ENCODE measurements at places on chromosomes 16 and 17.

DNA sequence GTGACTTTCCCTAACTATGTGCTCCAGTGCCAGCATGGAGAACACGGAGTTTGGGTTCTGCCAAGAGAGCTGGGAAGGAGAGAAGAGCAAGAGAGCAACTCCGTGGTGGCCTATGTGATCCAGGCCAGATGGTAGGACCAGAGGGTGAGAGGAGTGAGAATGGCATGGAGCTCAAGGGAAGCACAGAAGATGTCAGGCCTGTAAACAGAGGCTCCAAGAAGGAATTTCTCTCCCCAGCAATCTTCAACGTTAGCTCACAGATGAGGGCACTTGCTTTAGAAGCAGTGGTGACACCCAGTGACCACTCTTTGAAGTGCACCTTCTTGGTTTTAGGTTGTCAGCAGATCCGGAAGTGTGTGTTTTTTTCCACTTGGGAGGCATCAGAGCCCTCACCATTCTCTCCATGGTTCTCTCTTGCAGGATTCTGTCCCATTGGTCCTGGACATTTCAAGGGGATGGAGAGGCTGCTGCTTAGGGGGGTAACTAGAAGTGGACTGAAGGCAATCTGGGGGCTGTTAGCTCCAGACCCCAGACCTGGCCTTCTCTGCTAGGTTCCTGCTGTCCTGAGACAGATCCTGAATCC, 18.1 kb upstream of the TMEM98 start:
- no peak for DNase-seq

DNA sequence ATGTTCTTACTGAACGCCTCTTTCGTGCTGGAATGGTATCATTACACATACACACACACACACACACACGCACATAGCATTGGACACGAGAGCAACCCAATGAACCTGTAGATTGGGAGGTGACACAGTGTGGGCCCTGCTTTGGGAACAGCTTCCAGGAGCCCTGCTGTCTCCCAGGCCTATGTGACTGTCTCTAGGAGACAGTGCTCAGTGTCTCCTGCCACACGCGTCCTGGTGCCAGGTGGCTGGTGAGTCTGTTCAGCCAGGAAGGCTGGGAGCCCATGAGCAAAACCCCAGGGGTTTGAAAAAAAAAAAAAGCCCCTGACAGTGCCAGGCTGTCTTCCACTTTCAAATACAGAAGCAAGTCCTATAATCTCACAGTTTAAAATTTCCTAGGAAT, 2.4 kb upstream of the SPOP start:
- DNase-seq: no peak

GRCh38 chr17:13268791-13269595, 251.2 kb upstream of the ELAC2 start:
- no peak for DNase-seq

DNA sequence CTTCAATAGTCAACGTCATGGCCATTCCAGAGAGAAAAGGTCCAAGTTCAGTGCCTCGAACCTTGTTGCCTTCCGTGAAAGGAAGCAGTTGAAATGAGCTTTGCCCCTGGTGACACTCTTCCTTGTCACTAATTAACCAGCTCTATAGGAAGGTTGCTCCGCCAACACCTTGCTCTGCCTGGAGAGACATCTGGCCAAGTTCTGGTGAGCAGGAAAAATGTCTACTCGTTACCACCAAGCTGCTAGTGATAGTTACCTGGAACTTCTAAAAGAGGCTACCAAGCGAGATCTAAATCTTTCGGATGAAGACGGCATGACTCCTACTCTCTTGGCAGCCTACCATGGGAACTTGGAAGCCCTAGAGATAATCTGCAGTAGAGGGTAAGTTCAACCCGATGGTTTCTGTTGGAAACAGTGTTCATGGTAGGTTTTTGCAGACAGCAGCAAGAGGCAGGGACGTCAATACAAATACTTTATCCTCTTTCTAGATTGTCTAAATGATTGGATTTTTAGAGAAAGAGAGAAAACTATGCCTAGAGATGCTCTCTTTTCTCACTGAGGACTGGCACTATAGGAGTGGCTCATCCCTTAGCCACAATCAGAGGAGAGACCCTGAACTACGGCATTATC, at the start of gene ANKS4B:
TSS of gene ANKS4B (plus strand) at position 179 of the 630 bp plus-strand sequence. CDS start at position 218, 39 bp downstream.
- DNase-seq: no peak

DNA sequence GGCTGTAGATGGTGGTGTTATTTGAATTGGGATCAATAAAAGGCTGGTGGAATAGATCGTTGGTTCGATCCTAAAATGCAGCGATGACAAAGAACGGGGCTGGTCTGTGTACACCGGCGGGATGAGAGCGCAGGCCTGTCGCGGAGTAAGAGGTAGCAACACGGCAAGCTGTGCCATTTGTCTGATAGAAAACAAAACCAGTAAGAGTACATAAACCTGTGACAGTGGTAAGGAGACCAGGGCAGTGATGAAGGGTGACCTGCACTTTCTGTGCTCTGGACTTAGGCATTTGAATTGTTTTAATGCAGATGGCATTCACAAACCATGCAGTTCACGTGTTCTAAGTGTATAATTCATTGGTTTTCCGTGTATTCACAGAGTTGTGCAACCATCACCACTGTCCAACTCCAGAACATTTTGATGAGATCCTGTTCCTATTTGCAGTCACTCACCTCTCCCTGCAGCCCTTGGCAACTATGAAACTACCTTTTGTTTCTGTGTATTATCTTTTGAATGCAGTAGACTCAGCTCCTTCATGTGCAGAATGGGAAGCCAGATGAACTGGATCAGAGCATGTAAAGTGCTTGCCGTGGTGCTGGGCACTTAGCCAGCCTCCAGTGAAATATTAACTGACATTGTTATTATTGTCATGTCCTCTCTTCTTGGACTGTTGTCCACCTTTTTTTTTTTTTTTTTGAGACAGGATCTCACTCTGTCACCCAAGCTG, 286.1 kb downstream of the SNX29 start:
- DNase-seq: no peak

- no peak for DNase-seq
Observed at GRCh38 chr17:1124896-1125787, 54.6 kb downstream of the ABR start.

DNA sequence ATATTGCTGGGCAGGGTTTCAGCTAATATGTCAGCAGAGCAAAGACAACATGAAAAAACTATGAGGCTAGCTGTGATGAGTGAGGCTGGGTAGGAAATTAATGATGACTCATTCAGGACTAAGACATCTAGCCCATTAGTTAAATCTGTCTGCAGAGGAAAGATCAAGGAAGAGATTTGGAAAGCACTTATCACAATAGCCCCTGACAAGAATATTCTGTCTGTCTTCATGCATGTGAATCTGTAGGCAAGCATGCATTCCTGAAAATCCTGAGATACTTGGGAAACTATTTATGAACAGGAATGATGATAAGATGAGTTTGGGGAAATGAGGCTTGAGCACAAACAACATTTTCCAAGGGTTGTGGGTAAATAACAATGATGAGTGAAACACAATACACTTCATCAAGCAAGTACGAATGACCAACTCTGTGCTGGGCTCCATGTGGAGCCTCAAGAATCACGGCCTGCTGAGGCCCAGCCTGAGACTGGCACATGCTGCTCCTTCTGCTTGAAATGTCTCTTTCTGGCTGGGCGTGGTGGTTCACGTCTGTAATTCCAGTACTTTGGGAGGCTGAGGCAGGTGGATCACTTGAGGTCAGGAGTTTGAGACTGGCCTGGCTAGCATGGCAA, 96.5 kb upstream of the ASIC2 start:
- DNase-seq: no peak

DNA sequence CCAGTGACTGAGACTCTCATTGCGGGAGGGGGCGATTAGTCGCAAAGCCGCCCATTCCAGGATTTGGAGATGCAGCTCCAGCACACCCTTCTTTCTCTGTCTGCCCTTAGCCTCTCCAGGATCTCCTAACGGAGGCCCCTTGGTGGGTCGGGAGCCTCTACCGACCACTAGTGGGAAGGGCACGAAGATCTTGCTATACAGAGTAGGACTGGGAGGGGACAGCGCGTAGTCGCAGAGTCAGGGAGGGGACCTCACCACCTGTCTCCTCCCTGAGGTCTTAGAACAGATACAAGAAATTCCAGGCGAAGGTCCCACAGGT, 588 bp upstream of the SMTNL2 start:
- DNase-seq: no peak

DNA sequence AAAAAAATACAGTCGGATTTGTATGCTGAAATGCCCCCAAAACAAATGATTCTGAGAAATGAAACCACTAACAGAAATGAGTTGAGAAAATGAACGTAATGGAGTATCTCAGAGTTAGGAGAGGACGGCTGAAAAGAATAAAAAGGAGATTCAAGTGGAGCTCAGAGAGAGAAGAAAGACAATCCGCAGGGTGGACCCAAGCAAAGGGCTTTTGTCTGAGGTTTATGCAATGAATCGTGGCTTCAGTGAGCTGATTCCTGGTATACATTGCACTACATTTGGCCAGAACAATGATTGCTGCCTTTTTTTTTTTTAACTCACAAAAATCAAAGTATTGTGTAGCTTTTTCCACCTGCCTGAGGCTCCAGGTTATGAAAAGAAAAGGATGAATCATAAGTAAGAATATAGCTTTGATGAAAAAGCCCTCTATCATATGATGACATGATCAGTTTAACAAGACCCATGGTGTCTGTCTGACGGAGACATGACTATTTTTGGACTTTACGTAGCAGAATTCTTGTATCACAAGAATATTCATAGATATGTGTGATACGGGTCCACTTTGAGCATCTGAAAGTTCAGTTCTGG, 4.4 kb upstream of the MED9 start:
- DNase-seq: no peak

DNA sequence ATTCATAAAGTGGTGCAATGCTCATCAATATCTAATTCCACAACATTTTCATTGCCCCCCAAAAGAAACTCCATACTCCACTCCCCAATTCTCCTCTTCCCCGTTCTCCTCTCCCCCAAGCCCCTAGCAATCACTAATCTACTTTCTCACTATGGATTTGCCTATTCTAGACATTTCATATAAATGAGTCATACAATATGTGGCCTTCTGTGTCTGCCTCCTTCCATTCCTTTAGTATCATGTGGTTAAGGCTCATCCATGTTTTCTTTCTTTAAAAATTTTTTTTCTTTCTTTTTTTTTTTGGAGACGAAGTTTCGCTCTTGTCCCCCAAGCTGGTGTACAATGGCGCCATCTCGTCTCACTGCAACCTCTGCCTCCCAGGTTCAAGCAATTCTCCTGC, 56.3 kb upstream of the HAS3 start:
- DNase-seq: no peak

- no peak for DNase-seq
Observed at GRCh38 chr17:80960037-80960796, 31.4 kb upstream of the CHMP6 start.

DNA sequence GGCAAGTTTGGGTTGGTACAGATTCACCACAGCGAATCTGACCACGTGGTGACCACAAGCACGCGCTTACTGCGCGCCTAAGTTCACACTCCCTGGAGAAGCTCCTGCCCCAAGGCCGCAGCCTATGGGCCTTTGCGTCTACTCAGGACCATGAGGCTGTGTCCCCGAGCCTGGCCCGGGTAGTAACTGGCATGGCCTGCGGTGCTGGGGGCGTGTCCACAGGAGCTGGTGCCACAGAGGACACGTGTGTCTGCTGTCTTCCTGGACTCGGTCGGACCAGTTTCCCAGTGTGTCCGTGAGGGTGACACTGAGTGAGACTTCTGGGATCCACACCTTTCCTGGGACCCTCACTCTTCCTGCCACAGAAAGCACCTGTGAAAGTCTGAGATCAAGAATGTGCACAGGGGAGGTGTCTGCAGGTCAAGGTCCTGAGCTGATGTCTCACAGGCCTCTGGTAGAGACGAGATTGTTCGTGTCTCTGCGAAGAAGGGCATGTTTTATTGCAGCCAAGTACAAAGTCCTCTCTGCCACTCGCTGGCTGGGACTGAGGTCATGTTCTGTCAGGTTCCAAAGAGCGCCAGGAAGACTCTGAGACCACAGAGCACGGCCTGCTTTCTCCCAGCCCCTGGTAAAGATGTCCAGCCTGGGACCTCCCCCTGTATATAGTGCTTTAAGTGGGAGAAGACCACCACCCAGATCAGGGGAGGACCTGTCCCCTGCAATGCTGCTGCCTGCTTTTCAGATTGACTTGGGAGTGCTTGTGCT, 25.2 kb upstream of the CAPN15 start:
- DNase-seq: no peak

GRCh38 chr16:88466949-88467348, 13.9 kb downstream of the ZFPM1 start:
- DNase-seq: no peak

GRCh38 chr16:87233928-87234327, 83.3 kb downstream of the C16orf95 start:
- no peak for DNase-seq

GRCh38 chr17:42553161-42553818, 567 bp downstream of the HSD17B1 start:
- DNase-seq: no peak

GRCh38 chr16:2902337-2903130, 9.2 kb upstream of the FLYWCH1 start:
- no peak for DNase-seq

DNA sequence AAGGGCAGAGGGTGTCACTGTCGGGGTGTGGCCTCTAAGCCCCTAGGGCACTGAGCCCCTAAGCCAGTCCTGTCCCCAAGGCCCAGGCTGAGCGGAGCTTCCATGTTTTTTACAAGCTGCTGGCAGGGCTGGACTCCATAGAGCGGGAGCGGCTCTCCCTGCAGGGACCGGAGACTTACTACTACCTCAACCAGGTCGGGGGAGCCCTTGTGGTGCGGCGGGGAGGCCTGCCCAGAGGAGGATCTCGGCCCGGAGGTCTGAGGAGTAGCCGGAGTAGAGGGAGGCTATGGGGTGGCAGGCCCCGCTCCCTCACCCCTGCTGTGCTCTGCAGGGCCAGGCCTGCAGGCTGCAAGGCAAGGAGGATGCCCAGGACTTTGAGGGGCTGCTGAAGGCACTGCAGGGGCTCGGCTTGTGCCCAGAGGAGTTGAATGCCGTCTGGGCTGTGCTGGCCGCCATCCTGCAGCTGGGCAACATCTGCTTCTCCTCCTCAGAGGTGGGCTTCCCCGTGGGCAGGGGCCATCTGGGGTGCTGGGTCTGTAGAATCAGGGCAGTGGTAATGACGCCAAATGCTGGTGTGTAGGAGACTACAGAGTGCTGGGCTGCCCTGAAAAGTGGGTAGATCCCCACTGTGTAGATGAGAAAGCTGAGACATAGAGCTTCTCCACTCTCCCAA, 4.9 kb downstream of the MYO15B start:
- DNase-seq: no peak

GRCh38 chr17:81891303-81891552, 158 bp downstream of the ALYREF start:
- DNase-seq: no peak

- DNase-seq: no peak
Observed at GRCh38 chr16:82582975-82583374, 43.8 kb upstream of the CDH13 start.

DNA sequence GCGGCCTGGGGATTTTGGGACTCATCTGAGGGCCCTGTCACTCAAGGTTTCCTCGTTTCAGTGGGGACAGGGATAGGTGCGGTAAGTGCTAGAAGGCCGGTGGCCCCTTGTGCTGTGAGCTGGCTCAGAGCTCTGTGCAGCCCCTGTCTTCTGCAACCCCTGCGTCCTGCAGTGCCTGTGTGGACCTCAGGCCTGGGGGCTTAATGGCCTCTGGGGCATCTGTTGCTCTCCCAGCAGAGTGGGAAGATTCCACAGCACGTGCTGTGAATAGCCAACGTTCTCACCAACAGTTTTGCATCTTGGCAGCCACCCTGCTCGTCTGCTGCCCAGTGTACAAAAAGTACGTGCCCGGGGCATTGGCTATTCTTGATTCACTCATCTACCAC, 4.9 kb downstream of the FOXC2 start:
- DNase-seq: no peak

- DNase-seq: no peak
Observed at GRCh38 chr16:88686062-88686438, 257 bp downstream of the SNAI3 start.
